ENCODE measurements at places on chromosomes 4 and X.

- DNase-seq = no peak
Measured at GRCh38 chrX:135330706-135331105, 21.4 kb downstream of the ETDC start.

DNA sequence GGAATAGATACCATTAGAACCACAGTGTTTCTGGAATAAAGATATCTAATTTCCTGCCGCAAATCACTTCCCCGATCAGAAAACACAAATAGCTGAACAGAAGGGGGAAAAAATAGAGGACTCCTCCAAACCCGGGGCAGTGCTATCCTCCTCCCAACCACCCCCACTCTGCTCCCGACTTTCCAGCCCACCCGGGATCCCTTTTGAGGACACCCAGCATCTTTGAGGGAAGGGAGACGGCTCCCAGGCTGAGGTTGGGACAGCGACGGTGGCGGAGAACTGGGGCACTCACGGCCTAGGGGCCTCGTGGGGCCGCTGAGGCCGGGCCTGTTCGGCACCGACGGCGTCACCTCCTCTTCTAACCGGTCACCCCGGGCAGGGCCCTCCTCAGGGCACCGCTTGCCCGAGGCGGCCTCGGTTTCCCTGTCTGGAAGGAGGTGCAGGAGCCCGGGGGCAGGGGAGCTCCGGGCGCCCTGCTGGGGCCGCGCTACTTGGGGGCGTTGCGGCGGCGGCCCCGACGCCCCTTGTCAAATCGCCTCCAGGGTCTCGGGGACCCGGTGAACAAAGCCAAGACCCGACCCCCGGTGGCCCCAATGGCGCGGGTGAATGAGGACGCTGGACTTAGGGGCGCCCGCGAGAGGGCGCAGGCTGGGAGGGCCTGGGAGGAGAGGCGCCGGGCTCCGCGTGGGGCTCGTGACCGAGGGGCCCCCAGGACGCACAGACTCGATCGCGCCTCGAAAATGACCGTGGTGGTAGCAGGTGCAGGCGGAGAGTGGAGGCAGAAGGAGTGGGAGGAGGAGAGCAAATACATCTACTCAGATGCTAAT is 6.9 kb upstream of the ARX start:
- no peak for DNase-seq

- DNase-seq = no peak
Measured at GRCh38 chr4:163109967-163110366, 56.7 kb downstream of the NAF1 start.

GRCh38 chr4:85209161-85209560 is 242.7 kb upstream of the WDFY3 start:
- DNase-seq = no peak

DNA sequence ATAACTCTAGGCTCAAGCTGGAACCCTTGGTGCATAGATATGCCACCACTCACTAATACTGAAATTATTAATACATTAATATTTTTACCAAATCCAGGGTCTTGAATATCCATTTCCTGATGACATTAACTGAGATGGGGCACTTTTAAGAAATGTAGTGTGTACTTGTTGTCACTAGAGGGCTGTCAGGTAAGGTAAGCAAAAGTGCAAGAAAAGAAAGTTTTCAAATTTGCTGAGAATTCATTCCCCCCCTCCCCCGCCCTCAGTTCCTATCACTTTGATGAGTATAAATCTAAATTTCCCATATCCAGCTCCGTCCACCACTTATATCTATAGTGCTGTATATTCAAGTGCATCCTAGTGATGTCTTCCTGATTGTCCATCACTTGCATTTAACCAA is 20.5 kb upstream of the WDR44 start:
- DNase-seq = no peak

DNA sequence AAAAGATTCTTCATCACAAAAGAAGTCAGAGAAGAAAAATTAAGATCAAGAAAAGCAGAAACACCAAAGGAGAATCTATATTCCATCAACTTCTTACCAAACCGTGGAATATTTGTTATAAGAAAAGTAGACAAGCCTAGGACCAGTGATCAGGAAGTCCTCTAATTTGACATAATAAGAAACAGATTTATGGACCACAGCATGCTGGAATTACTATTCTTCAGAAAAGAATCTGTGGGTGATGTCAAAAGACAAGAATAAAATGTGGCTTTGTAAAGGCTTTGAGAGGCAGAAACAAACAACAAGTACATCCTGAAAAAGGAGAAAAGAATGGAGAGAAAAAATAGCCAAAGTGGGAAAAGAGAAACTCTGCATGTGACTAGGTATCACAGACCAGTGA is 123.3 kb downstream of the SLC10A7 start:
- no peak for DNase-seq

DNA sequence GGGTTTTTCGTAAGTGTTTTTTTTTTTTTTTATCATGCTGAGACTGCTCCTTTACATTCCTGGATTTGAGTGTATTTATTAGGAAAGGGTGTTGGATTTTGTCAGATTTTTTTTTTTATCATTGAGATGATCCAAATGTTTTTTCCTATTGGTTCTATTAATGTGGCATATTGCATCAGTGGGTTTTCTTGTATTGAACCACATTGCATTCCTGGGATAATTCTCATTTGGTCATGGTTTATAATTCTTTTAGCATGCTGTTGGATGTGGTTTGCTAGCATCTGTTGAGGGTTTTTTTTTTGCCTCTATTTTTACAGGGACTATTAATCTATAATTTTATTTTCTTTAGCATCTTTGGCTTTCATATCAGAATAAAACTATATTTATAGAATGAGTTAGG is 28.8 kb downstream of the COL4A5 start:
- DNase-seq = no peak

DNA sequence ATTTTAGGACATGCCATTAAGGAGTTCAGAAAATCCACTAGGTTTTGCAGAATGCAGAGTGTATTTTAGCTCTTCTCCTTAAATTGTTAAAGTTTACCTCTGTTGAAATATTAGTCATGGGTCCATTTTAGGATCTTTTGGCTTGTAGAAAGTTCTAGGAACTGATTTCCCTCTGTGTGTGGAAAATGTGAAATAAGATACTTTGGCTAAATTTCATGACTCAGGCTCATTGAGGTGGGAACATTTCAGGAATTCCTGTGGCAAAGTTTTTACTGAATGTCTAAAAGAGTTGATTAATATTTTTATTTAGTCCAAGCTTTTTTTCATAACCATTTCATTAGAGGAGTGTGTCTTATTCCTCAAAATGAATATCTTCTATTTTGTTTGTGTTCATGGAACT is 7.0 kb downstream of the FHIP1A start:
- DNase-seq = no peak

GRCh38 chr4:43332052-43332425 is 439.5 kb downstream of the GRXCR1 start:
- DNase-seq = no peak

DNA sequence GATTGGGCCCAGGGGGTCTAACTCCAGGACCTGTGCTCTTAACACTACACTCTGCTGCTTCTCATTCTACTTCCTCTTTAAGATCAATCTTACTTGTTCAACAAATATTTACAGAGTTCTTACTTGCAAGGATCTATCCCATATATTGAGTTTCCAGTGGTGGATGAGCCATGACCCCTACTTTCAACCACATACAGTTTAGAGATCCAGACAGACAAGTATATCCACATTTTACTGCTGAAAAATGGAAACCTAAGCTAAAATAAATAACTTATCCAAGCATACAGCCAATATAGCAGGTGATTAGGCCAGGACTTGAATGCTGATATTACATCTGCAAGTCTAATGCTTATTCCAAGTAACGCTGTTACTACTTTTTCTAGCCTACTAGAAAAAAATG is 18.7 kb downstream of the TMEM150C start:
- DNase-seq = no peak

- no peak for DNase-seq
Measured at GRCh38 chr4:144709793-144710525, 64.0 kb downstream of the HHIP start.

GRCh38 chr4:42914937-42915336 is 22.4 kb downstream of the GRXCR1 start:
- no peak for DNase-seq

DNA sequence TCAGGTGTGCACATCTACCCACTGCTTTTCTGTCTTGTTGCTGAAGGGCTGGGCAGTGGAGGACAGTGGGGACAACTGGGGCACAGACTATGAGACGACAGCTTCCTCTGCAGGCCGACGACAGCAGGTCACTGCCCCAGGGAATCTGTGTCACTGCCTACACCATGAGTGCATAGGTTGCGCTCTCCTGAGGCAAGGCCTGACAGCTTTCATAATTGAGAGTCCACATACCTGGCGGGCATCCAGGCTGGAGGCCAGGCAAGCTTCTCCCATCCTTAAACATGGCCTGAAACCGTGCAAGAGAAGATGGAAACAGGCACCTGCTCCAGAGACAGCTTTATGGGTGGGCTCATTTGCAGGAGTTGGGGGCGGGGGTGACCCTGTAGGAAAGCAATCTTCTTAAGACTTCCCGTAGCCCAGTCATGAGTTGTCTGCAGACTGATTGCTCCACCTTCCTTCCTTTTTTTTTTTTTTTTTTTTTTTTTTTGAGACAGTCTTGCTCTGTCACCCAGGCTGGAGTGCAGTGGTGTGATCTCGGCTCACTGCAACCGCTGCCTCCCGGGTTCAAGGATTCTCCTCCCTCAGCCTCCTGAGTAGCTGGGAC is 2.9 kb downstream of the ANOS1 start:
- no peak for DNase-seq

DNA sequence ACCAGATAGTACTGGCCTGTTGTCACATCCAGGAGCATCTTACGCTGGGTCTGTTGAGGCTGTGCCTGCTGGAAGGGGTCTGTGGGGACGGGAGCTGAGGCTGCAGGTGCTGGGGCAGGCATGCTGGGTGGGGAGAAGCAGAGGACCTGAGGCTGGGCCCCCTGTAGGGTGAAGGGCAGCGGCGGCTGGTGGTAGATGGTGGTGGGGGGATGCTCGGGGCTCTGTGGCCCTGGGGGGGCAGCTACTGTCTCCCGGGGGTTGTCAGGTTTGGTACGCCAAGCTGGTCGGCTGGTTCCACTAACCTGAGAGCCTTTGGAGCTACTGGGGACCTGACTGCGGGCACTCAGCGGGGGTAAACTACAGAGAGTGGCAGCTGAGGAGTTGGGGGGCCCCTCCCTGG is 7.8 kb downstream of the C4orf54 start:
- DNase-seq = no peak

DNA sequence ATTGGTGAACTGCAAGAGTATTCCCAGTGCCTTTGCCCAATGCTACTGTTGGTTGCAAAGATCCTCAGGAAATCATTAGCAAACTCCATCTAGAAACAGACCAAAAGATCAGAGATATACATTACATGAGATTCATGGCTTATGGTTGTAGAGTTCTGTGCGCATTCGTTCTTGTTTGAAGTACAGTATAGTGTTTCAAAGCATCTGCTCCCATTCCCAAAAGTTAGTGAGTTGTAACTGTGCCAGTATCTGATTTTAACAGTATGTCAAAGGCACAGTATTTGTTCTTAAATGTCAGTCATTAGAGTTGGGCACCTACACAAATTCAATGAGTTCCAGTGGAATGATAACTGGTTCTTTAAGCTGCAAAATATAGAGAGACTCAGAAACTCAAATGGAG is 314.7 kb upstream of the ATOH1 start:
- DNase-seq = no peak
